Endothelial cell of umbilical vein (primary cell): ENCODE measurements at places on chromosomes 2 and 18. TPM values are rescaled to one million over a fixed set of nuclear protein-coding genes. Genes with fewer than 3 reads are reported as not detected.

GRCh38 chr2:10214179-10214578 is 88.5 kb upstream of the HPCAL1 start:
- DNase-seq = no peak

DNA sequence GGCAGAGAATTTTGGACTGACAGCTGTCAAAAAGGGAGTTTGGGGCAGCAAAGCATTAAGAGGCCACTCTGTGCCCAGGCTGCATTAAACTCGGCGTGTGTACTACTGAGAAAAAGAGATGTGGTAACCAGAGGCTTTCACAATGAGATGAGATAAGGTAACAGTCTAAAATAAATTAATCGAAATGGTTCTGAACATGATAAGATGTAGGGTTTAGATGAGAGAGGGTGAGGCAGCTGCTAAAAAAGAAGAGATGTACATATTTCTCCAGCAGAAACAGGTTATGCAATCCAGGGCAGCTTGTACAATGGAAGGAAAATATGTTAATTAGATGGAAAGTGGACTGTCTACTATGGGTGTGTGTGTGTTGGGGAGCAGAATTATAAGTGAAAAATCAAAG is 39.2 kb upstream of the ACTR3 start:
- DNase-seq = no peak

- no peak for DNase-seq
These were observed 640.4 kb upstream of the CHAC2 start for GRCh38 chr2:53127061-53127650.

DNA sequence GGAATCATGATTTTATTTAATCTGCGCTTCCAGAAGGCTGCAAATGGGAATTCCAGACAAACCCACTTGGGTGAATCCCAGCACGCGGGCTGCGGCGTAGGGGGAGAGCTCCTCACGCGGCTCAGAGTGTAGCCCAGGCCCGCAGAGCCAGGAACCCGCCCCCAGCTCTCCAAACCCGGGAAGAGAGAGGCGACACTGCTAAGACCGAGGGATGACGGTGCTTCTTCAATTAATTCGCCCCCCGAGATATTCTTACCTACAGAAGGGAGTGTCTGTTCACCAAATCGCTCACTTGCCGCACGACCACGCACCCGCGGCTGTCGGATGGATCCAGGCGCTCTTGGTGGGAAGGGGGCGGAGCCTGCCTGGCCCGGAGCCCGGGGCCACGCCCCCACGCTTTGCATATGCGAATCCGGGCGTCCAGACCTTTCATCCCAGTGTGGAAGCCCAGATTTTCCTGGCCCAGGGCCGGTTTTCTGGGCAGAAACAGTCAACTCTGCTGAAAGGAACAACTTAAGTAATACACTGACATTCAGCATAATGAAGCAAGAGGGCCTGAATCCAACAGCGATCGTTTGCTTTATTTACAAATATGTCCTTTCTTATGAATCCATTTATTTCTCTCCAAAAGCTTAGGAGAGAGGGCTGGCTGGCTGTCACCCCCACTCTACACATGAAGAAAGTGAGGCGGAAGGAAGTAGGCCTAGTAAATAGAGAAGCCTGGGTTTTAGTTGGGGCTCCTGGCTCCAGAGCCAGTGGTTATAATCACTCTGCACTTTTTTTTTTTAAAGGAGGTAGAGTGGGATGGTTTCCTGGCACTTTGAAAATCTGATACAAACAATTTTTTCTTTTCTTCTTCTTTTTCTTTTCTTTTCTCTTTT is at the start of gene SLC19A3:
Gene SLC19A3 (minus strand): TSS at position 342 of the 881 bp plus-strand sequence. CDS start 15,710 bp downstream, outside the sequence.
- DNase-seq = peak; percentile 80

DNA sequence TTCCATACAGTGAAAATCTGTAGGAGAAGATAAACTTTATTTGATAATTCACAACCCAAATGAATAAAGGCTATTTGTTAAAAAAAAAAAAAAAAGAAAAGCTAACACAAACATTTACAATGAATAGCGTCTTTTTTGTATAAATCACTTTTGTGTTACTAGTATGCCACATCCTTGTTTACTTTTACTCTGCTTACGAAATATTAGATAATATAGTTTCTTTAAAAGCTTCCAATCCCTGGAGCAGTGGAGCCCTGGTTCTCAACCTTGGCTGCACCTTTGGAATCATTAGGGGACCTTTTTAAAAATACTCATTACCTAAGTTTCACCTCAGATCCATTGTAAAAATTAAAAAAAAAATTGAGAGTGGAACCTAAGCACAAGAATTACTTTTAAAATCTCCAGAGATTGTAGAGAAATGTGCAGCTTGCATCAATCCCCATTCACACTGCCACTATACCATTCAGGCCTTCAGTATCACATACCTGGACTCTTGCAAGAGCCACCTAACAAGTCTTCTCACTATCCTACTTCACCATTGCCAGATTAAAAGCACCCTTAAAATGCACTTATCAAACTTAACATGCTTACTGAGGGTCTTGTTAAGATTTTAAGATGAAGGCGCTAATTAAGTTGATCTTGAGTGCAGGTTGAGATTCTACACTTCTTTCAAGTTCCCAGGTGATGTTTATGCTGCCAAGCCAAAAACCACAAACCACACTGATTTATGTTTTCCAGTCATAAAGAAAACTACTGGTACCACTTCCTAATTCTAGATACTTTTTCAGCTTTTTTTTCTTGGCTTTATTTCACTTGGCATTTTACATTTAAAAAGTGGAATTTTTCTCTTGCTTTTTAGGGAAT is 59.7 kb upstream of the ZC3H15 start:
- DNase-seq = no peak

DNA sequence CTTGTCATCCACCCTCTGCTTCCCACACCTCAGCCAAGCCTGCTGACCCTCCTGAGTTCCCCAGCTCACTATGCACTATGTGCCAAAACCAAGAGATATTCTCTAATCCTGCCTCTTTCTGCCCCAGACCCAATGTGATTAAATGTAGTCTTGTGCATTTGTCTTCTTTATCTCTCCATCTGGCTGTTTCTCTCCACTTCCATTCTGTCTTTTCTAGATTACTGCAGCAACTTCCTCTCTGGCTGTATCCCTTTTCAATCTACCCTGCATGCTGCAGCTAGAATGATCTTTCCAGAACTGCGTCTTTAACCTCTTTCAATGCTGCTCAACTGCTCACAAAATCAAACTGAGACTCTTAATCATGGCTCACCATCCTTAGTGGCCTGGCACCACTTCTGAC is 164.1 kb downstream of the GALNT14 start:
- DNase-seq = no peak

GRCh38 chr2:138090330-138090729 is 126.1 kb downstream of the HNMT start:
- DNase-seq = peak; percentile 76

DNA sequence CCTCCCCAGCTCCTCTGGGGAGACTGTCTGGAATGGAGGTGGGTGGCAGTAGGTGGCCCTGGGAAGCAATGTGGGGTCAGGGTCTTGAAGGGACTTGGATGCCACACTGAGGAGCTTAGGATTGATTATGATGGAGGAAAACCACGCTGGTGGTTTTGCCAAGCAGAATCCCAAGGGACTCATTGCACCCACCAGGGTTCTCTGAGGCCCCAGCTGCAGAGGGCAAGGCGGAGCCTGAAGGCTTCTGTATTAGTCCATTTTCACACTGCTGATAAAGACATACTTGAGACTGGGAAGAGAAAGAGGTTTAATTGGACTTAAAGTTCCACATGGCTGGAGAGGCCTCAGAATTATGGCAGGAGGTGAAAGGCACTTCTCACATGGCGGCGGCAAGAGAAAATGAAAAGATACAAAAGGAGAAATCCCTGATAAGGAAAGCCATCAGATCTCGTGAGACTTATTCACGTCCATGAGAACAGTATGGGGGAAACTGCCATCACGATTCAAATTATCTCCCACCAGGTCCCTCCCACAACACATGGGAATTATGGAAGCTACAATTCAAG is 87.2 kb upstream of the YWHAQ start:
- no peak for DNase-seq

- DNase-seq = no peak
These were observed 15.5 kb downstream of the FOSL2 start for GRCh38 chr2:28407976-28408690.

CIDEA gene
- total RNA-seq = 0.42 and 1.8 TPM in 2 replicates

SLC9A2 gene
- total RNA-seq = not detected in 2 replicates

LCT gene
- total RNA-seq = 0.07 TPM in 1 of 2 replicates, not detected in the other
